ENCODE measurements at places on chromosomes 12 and 14.

DNA sequence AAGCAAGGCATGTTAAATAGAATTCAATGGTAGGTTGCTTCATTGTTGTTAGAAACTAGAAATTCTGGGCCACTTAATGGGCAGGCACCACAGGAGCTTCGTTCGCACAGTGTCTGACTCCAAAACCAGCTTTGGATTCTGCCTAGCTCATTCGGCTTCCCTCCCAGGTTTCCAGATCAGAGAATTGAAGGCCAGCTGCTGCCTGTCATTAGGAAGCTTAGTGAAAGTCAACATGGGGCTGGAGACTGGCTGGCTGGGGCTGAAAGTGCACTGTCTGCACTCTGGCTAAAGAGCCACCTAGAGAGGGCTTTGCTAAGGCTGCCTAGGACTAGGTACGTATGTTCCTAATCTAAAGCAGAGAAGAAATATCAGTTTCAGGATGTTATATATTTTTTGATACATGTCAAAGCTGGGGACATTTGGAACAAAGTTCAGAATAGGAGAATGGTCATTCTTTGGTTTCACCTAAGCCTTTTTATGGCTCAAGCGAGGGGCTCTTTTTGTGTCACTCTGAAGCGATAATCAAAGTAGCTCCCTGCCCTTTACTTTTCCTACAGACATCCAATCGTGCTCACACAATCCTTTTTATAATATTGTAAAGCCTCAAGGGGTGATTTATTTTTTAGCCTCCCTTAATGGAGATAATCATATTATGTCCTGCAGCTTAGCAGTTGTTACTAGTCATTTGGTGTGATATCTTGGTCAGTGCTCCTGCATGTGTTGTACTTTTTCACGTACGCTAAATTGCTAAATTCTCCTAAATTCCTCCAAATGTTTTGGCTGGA, 238.5 kb upstream of the NAV3 start:
- DNase-seq = no peak

GRCh38 chr12:54879150-54879549, 24.8 kb downstream of the MUCL1 start:
- DNase-seq = no peak

- DNase-seq = no peak
Observed at GRCh38 chr14:55914771-55915170, 203.4 kb upstream of the PELI2 start.

- DNase-seq = no peak
Observed at GRCh38 chr14:26389646-26390508, 208.0 kb downstream of the NOVA1 start.

All from activated CD4-positive, alpha-beta T cell treated with anti-CD3 and anti-CD28 coated beads for 4 hours (primary cell).